ENCODE measurements at places on chromosomes 2 and 18.

- DNase-seq = peak; percentile 9
Observed at GRCh38 chr2:168397629-168398028, 58.4 kb upstream of the CERS6 start.

DNA sequence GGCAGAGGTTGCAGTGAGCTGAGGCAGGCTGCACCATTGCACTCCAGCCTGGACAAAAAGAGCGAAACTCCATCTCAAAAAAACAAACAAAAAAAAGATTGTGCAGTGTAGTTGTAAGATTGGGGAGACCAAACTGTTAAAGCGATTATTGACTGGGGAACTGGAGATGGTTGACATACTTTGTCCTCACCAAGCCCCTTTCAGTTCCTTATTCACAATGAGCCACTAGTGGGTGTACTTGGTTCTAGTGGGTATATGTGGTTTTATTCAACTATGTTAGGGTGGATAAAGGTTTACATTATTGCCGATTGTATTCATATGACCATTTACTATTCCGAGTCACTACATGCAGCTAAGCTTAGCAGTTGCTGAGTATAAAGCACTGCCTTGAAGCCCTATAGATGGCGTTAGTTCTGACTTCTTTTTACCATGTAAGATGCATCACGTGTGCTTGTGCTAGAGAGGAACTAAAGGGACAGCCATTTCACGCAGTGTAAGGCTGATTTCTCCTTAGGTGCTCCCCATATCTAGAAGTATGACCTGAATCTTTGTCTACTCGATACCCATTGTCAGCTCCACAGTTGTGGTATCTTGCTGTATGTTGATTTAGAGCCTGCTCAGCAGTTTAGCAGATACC lies 12.1 kb downstream of the EIF4E2 start:
- DNase-seq = no peak

- no peak for DNase-seq
Observed at GRCh38 chr2:220946552-220946951, 625.6 kb downstream of the EPHA4 start.

DNA sequence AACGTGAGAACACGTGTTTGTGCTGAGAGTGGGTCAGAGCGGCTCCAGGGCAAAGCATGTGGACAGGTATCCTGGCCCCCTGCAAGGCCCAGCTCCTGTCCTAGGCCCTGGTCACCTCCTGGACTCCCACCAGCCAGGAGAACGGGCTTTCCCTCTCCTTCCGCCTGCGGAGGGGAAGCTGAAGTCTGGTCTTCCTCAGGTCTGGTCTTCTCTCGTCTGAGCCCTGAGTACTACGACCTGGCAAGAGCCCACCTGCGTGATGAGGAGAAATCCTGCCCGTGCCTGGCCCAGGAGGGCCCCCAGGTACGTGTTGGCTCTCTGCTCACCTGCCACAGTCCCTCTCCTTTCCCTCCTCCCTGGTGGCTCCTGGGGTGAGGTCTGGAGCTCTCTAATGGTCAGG lies 963 bp downstream of the GNLY start:
- DNase-seq = no peak

DNA sequence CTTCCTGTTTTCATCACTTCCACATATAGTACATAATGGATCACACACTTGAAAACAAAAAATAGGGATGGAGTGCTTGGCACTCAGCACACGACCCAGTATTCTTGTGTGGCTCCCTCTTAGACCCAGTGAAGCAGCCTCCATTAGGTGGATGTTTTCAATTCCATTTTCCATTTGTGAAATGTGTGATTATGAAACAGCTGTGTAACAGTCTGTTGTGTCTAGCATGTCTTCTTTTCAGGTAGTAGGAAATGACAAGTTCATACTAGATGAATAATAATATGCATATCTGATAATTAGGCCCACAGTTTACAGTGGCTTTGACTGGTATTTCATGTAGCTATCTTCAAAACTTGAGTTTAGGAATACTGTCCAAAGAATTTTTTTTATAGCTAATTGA lies 35.5 kb downstream of the EML6 start:
- peak; percentile 20 for DNase-seq

GRCh38 chr18:60656553-60656952 lies 284.0 kb upstream of the MC4R start:
- no peak for DNase-seq
